Endothelial cell of coronary artery (primary cell): ENCODE measurements at places on chromosomes 11 and 22. TPM values are rescaled to one million over a fixed set of nuclear protein-coding genes. Genes with fewer than 3 reads are reported as not detected.

The ZNF408 gene
- 4.5 and 5.4 TPM in 2 replicates for total RNA-seq

The TMEM86A gene
- total RNA-seq: 1.1 and 1.3 TPM in 2 replicates

The HEPN1 gene
- total RNA-seq: 0.09 TPM in 1 of 2 replicates, not detected in the other

The GAS2 gene
- total RNA-seq: 1.2 and 1.5 TPM in 2 replicates

The FGF19 gene
- not detected in 2 replicates for total RNA-seq

The SPCS2 gene
- total RNA-seq: 32.2 and 39.0 TPM in 2 replicates

The MICAL2 gene
- total RNA-seq: 203 and 443 TPM in 2 replicates
